ENCODE measurements at places on chromosomes 2 and 18.

GRCh38 chr2:135151615-135152014 lies 99.5 kb downstream of the RAB3GAP1 start:
- DNase-seq, result no peak

DNA sequence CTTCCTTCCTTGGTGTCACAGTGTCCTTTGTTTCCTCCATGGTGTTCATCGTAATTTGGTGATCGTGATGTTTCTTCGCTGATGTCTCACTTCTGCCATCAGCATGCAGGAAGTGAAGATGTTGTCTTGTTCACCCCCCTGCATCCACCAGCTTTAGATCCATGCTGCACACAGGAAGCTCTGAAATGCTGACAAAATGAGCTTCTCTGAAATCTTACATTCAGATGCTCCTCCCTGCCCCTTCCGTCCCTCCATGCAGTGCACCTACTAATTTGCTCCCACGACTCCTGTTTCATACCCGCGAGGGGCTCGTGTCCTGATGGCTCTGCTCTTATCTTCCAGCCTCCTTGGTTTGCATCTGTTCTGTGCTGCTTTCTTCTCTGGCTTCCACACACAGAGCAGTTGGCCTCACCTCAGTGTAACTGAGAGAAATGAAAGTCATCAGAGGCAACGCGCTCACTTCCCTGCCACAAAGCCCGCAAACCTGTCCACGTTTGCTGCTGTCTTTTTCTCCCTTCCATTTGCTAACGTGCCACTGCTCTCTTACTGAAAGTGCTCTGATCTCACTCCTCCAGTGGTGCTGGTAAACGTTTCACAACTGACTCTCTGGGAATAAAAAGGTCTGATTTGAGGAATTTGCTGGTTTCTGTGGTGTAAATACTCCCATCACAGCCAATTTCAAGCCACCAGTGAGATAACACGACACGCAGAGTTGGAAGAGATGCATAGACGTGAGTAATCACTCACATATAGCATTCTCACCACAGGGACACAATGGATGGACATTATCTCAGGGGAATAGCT lies 41.0 kb upstream of the MGAT4A start:
- DNase-seq, result no peak

DNA sequence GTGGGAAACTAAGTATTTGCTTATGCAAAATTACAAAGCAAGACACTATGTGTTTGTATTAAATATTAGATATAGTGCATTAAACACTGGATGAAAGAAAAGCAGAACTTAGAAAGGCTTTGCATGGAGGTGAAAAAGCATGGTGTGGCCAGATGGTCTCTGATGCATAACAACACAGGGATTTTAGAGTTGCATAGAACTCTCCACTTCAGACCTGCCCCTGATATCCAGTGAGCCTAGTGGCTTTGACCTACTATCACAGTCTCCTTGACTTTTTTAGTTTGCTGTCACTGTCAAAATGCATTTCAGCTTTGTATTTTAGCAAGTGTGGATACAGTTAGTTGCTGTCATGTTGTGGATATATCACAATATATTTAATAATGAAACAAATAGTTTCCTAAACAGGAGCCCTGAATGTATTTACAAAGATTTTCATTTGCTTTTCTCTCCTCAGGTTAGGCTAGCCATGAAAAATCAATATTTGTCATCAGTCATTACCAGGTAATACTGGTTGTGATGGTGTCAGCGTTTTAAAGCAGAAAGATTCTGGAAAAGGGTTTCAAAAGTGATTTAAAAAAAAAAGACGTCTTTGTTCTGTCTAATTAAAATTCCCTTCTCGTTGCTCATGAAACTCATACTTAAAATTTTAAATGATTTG lies 5.2 kb downstream of the CSRNP3 start:
- no peak for DNase-seq

GRCh38 chr2:88521445-88522073 lies 69.1 kb upstream of the FOXI3 start:
- no peak for DNase-seq

GRCh38 chr18:2589345-2590068 lies 18.1 kb downstream of the NDC80 start:
- DNase-seq, result no peak

GRCh38 chr2:105397025-105397722 lies 1.7 kb downstream of the FHL2 start:
- DNase-seq, result no peak

DNA sequence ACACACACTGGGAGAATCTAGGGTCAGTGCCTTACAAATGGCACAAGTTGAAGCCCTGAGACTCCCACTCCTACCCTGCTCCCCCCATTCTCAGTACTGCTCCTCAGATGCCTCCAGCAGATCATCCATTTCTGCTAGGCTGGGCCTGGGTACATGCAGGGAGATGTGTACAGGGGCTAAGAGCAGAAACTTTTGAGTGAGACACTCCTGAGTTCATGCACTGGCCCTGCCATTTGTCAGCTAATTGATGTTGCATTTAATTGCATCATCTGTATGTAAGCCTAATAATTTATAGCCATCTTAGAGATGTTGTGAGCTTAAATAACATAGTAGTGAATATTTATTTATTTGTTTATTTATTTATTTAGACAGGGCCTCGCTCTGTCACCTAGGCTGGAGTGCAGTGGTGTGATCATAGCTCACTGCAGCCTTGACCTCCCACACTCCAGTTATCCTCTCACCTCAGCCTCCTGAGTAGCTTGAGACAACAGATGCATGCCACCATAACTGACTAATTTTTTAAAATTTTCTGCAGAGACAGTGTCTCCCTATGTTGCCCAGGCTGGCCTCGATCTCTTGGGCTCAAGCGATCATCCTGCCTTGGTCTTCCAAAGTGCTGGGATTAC lies 4.8 kb upstream of the CASP8 start:
- no peak for DNase-seq

DNA sequence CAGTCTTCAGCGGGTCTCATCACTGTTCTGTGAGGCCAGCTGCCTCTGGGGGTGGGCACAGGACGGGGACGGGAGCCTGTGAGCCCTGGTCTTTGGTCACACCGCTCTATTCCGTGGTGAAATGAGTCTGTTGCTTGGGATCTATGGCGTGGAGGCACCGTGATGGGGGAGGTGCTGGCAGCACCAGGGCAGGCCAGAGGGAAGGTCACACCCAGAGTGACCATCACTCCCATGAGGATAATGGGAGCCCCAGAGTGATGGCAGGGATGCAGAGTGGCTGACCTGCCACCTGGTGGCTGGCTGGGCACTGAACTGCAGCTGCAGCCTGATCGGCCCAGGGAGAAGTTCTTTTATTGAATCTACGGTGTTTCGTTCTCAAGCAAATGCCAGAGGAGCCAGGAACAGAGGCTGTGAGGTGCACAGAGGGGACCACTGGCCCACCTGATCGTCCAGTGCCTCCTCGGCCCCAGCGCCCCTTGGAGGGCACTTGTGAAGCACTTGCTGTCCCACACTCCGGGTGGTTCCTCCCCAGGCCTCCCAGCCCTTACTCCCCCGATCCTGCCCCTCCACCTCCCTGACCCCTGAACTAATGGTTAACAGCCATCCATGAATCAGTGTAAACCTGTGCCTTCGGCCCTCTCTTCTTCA lies 17.9 kb downstream of the KCNIP3 start:
- peak; percentile 33 for DNase-seq

DNA sequence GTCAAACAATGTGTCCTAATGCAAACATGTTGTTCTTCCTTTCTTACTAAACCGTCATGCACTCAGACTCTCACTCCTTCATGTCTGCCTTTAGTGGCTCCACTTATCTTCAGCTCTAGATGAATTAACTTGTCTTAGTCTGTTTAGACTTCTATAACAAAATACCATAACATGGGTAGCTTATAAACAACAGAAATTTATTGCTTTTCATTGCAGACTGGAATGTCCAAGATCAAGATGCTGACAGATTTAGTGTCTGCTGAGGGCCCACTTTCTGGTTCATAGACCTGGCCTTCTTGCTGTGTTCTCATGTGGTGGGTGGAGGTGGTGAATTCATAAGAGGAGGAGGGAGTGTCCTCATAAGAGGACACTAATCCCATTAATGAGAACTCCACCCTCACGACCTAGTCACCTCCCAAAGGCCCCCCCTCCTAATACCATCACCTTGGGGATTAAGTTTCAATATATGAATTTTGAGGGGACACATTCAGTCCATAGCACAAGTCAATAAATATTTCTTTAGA lies 32.3 kb downstream of the RALBP1 start:
- DNase-seq, result no peak

GRCh38 chr2:23385351-23385747 lies 370 bp downstream of the KLHL29 start:
- peak; percentile 33 for DNase-seq

DNA sequence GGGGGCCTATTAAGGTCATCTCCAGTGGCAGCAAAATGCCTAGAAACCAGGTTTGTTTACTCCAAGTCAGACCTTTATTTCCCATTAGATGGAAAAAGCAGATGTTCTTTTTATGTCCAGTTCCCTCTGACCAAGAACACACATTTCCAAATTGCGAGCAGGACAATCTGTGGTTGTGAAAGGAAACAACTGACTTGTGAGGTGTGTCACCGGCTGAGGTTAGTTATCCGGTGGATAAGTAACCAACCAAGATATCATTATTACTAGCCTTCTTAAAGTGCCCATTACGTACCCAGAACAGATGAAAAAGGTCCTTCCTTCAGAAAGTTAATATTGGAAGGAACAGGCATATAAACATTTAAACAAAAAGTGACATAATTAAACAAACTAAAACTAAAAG lies 112.9 kb downstream of the THADA start:
- DNase-seq, result no peak

DNA sequence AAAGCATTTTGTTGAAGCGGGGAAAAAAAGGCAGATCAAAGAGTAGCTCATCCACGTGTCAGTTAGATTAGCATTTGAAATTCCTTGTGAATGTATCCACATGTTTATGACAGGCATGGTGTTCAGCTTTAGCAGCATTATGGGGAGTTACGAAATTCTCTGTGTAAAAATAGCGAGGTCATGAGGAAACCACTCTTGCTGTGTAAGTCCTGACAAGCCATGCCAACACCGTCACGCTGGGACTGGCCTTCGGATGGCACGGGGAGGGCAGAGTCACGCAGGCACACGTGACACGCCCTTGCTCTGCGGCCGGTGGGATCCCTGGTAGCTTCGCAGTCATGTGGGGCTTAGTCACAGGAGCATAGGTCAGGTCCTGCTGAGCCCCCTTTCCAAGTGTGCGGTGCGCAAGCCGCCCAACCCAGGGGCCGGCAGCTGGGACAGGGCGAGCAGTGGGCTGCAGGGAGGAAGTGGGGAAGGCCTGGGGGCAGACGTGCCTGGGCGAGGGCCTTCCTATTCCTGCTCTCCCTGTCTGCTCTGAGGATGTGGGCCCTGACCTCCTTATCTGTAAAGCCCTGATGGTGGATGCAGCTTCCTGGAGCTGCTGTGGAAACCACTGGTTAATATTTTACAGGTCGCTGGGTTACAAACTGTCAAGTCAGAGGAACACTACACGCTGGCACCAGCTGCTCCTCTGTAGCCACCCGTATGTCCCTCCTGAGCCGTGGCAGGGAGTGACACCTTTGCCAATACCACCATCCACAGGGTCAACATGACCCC lies 18.0 kb downstream of the MBP start:
- no peak for DNase-seq

- DNase-seq, result no peak
Measured at GRCh38 chr2:2059199-2059598, 271.9 kb downstream of the MYT1L start.

GRCh38 chr2:143730155-143730952 lies 601.1 kb downstream of the ARHGAP15 start:
- DNase-seq, result no peak

DNA sequence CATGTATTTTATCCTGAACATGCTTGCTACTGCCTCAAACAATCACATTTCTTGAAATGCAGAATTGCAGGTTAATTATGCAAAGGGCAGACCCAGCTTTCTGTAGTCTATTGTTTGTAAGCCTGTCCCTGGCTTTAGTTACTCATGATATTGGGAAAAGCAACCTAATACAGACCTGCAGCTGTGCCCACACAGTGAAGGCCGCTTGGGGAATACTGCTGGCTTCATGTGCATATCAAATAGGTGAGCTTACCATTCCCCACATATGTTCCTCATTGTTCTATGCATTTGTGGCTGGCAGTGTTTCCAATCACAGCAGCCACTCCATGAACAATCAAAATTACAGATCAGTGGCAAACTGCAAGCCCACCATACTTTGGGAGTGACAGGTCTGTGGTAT lies 186.3 kb downstream of the TMEM163 start:
- no peak for DNase-seq

- no peak for DNase-seq
Measured at GRCh38 chr2:232831496-232831895, 38.6 kb upstream of the SNORC start.

DNA sequence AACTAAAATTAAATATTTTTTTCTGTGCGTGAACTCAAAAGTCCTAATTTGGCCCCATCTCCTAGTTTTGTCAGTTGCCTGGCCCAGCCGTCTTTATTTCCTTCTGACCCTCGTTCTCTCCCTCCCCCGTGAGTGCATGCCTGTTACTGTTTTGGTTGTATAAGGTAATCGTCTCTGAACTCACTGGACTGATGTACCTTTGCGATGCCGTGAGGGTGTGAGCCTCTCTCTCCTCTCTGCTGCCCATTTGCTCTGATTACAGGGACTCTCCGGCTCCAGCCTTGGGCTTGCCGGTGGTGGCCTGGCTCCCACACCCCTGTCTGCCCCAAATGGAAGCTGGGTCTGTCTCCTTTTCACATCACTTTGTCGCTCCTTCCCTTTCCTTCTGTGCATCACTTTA lies 66.5 kb upstream of the RBM44 start:
- no peak for DNase-seq

GRCh38 chr2:236769981-236770671 lies 200.5 kb downstream of the ACKR3 start:
- no peak for DNase-seq

GRCh38 chr2:1639086-1639858 lies 105.0 kb downstream of the PXDN start:
- DNase-seq, result no peak

GRCh38 chr18:61448316-61448715 lies 115.1 kb downstream of the CDH20 start:
- DNase-seq, result no peak

DNA sequence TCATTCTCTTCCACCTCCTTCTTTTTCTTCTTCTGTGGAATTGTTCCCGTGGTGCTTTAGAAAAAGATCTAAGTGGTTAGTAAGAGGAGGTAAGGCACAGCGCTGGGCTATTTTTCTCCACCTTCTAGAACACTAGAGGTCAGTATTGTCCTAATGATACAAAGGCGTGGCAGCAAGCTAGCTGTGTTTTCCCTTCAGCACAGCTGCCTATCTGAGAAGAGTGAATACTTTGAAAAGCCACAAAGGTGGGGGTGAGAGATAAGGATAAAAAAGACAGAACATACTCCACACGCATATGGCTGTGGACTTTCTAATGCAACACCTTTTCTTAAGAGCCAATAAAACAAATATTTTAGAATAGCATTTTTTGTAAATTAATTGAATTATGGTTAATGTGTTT lies 2.1 kb downstream of the CNTNAP5 start:
- DNase-seq, result peak; percentile 29

GRCh38 chr2:94939349-94939748 lies 68.1 kb downstream of the TEKT4 start:
- no peak for DNase-seq

GRCh38 chr2:41026613-41027012 lies 574.7 kb upstream of the SLC8A1 start:
- no peak for DNase-seq
